ENCODE measurements at places on chromosomes 1 and 21. TPM values are rescaled to one million over a fixed set of nuclear protein-coding genes. Genes with fewer than 3 reads are reported as not detected.

DNA sequence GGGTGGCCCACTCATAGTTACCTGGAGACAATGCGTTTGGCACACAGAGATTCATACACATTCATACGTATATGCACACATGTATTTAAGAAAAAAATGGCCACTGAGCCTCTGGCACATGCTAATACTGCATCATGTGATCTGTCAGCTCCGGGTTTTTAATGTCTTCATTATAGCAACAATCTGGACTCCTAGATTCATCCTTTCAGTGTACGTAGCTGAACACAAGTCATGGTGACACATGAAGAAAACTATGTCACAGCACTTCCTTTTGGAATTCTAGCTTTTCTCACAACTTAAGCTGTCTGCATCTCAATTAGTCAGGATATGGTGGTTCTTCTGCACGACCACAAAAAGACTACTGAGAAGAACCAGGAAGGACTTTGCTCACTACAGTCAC is 24.7 kb downstream of the HSF2BP start:
- no peak overlapping the region for H3K4me3 ChIP-seq
- peak; percentile 72 for DNase-seq
- H3K36me3 ChIP-seq, result no peaks in the 10 kb centered on the region
- H3K4me1 ChIP-seq, result no peaks in the 10 kb centered on the region
- no peak overlapping the region for H3K27ac ChIP-seq
- H3K27me3 ChIP-seq, result no peaks in the 10 kb centered on the region

DNA sequence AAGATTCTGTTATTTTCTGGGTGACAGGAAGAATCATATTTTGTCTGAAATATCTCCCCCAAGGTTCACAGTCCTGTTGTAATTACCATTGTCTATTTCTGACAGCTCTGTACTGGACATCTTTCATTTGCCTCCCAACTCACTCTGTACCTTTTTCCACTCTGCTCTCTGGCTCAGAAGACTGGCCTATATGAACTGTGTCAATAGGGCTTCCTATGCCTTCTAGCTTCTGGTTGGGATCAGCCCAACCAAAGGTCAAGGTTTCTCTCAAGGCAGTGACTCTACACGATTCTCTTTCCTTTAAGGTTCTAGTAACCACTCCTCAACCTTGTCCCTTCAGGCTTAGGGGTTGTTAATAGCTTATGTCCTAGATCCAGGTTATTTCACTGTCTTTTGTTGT is 17.5 kb downstream of the KLHL12 start:
- H3K4me1 ChIP-seq, result no peaks in the 10 kb centered on the region
- no peak overlapping the region for H3K4me3 ChIP-seq
- no peak overlapping the region for H3K27ac ChIP-seq
- H3K36me3 ChIP-seq, result peaks cover 5% of the 10 kb centered on the region

DNA sequence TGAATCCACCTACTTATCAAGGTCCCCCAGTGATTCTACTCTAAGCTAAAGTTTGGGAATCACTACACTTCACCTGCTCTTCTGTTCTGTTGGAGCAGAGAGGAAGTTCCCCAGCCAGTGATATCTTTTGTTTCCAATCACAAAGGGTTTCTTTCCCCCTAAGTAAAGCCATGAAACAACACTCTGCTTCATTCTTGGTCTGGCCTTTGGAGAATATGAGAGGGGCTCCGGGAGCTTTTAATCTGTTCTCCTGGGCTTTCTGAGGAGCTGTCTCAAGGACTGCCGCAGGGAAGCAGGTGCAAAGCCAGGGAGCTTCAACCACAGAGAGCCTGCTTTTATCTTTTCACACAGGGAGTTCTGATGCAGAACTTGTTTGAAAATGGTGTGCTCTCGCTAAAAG is 10.1 kb upstream of the SLAMF9 start:
- H3K4me3 ChIP-seq, result no peak overlapping the region
- no peaks in the 10 kb centered on the region for H3K4me1 ChIP-seq
- DNase-seq, result no peak
- H3K27ac ChIP-seq, result no peak overlapping the region

DNA sequence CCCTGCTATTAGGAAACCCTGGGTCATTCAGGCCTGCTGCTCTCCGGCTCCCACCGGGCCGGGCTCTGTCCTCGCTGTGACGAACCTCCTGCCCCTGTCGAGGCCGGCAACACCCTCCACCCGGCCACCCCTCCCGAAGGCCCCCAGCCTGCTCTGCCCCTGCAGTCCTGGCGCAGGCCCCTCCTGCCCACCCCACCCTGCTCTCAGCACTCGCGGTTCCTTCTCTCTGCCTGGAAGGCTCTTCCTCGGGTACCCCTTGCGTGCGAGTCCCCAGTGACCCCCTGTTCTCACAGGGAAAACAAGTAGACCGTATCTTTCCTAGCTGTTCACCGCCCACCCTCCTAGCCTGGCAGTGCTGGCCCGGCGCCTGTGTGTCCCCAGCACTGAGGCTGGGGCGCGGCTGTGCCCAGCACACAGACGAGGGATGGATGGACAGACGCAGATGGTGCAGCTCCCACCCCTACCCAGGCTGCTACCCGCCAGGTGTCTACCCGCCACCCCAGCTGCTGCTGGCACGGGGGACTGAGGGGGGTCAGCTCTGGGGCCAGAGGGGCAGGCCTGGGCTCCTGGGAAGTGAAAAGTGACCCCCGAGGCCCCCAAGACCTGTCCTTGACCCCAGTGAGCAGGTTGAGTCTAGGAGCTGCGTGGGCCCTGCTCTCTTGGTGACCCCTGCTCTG is 3.1 kb upstream of the VWA1 start:
- H3K27ac ChIP-seq, result no peak overlapping the region
- H3K4me1 ChIP-seq, result peaks cover 29% of the 10 kb centered on the region
- no peaks in the 10 kb centered on the region for H3K27me3 ChIP-seq
- no peak for DNase-seq
- H3K4me3 ChIP-seq, result no peak overlapping the region
- H3K36me3 ChIP-seq, result no peaks in the 10 kb centered on the region

- DNase-seq, result no peak
- H3K27me3 ChIP-seq, result no peaks in the 10 kb centered on the region
- no peaks in the 10 kb centered on the region for H3K4me1 ChIP-seq
- H3K36me3 ChIP-seq, result no peaks in the 10 kb centered on the region
- no peak overlapping the region for H3K4me3 ChIP-seq
- H3K27ac ChIP-seq, result no peak overlapping the region
Measured at GRCh38 chr1:248786156-248786555, 30.6 kb upstream of the LYPD8 start.

- no peaks in the 10 kb centered on the region for H3K4me1 ChIP-seq
- H3K27me3 ChIP-seq, result no peaks in the 10 kb centered on the region
- H3K36me3 ChIP-seq, result no peaks in the 10 kb centered on the region
- no peak for DNase-seq
Measured at GRCh38 chr1:57019236-57019839, 53.5 kb upstream of the C8B start.

DNA sequence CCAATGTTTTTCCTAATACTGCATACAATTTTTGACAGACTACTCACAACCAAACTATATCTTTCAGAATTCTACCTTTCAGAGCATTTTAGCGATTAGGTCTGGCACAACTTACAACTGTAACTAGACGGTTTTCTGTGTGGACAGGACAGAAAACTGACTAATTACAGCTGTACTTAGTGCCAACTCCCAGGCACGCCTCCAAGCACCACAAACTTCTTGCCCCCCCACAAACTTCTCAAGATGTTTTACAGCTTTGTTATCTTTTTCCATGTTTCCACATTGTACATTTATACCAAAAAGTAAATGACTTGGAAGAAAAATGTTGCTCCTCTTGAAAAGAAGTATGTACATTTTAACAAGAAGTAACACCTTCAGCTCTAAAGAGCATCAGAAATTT is 13.8 kb downstream of the LYST start:
- DNase-seq, result no peak
- no peak overlapping the region for H3K4me3 ChIP-seq
- no peak overlapping the region for H3K27ac ChIP-seq
- no peaks in the 10 kb centered on the region for H3K27me3 ChIP-seq
- H3K36me3 ChIP-seq, result no peaks in the 10 kb centered on the region
- no peaks in the 10 kb centered on the region for H3K4me1 ChIP-seq

- no peaks in the 10 kb centered on the region for H3K4me1 ChIP-seq
- no peak for DNase-seq
- H3K27me3 ChIP-seq, result no peaks in the 10 kb centered on the region
- H3K27ac ChIP-seq, result no peak overlapping the region
- no peak overlapping the region for H3K4me3 ChIP-seq
Measured at GRCh38 chr1:9119745-9120144, 9.2 kb downstream of the GPR157 start.

DNA sequence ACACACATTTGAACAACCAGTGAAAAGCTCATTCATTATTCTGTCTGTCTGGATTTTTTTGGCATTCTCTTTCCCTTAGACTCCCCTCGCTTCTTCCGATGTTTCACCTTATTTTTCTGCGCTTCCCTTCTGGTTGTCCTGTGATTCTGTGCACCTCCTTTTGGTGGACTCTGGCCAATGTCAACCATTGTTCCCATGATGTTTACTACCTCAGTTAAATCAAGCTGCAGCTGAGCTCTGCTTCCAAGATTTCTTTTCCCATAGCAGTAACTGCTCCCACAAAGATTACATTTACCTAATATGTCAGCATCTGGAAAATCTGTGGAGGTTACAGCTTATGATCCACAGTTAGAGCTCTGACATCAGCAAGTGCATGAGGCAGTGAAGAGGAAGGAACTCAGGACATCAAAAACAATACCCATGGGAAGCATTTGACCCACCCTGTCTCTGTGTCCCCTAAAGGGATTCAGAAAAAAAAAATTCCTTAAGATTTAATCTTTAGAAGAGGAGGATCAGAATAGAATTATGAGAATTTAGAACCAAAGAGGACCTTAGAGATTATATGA is 69.9 kb upstream of the ADAMTS5 start:
- no peaks in the 10 kb centered on the region for H3K36me3 ChIP-seq
- no peak overlapping the region for H3K4me3 ChIP-seq
- H3K27me3 ChIP-seq, result no peaks in the 10 kb centered on the region
- H3K27ac ChIP-seq, result no peak overlapping the region
- no peaks in the 10 kb centered on the region for H3K4me1 ChIP-seq
- no peak for DNase-seq

- no peak overlapping the region for H3K4me3 ChIP-seq
- no peaks in the 10 kb centered on the region for H3K4me1 ChIP-seq
- H3K36me3 ChIP-seq, result no peaks in the 10 kb centered on the region
- DNase-seq, result no peak
- H3K27ac ChIP-seq, result no peak overlapping the region
Measured at GRCh38 chr21:36535618-36536241, 55.8 kb upstream of the CLDN14 start.

GRCh38 chr1:171850651-171851350 is 9.5 kb downstream of the DNM3 start:
- no peaks in the 10 kb centered on the region for H3K4me1 ChIP-seq
- H3K27ac ChIP-seq, result no peak overlapping the region
- no peak for DNase-seq
- no peaks in the 10 kb centered on the region for H3K36me3 ChIP-seq
- no peaks in the 10 kb centered on the region for H3K27me3 ChIP-seq

DNA sequence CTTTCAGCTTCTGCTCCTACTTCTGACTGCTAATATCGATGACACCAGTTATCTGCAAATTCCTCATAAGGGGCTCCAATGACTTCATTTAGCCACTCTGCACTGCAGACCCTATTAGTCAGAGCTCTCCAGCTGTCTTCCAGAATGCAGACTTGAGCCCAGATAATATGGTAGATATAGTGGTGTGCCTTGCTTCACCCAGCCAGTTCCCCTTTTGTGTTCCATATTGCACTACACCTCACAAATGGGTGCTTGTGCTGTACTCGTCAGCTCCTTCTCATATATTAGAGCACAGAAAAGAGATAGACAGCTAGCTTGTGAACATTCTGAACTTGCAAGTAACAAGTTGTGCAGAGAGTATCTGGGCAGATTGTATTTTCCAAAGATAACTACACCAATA is 23.7 kb upstream of the COG2 start:
- no peak for DNase-seq
- H3K27ac ChIP-seq, result no peak overlapping the region
- H3K4me1 ChIP-seq, result no peaks in the 10 kb centered on the region
- no peaks in the 10 kb centered on the region for H3K27me3 ChIP-seq
- H3K36me3 ChIP-seq, result no peaks in the 10 kb centered on the region

DNA sequence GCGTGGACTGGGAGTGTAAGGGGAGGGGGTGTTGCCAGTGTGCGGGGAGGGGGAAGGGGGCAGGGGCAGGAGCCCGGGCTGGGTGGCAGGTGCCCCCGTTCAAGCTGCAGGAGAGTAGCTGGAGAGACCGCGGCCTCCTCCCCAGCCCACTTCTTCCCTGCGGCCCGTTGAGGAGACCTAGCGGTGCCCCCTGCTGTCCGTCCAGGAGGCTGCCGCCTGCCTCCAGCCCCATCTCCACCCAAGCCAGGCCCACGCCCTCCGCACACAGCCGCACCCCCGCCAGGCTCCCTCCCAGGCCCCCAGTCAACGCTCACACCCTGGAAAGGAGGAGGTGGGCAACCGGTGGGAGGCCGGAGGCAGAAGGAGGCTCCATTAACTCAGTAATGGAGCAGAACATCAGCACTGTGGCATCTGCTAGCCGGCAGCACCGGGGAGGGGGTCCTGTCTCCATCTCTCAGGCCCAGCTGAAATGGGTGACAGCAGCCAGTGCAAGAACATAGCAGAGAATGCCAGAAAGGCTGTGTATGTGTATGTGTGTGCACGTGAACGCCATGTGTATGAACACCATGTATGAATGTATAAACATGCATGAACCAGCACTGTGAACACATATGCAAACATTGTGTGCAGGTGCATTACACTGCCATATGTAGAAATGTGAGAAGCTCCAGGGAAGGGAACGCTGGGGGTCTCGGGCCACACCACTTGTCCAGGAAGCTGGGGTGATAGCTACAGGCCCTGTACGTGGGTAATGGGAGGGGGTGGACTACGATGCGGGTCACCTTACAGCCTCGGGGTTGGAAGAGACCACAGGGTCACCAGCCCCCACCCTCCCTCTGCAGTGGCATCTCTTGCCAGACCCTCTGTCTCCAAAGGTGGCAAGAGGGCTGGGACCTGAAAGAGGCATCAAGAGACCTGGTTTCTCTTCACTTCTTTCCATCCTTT is 84.6 kb downstream of the SYT2 start:
- H3K4me3 ChIP-seq, result no peak overlapping the region
- H3K36me3 ChIP-seq, result no peaks in the 10 kb centered on the region
- no peaks in the 10 kb centered on the region for H3K27me3 ChIP-seq
- peaks cover 8% of the 10 kb centered on the region for H3K4me1 ChIP-seq

Gene EDARADD
- not detected for total RNA-seq

Gene LCK
- total RNA-seq, result not detected

Gene PTPN22
- 0.33 TPM for total RNA-seq

Gene TMEM200B
- 17.7 TPM for total RNA-seq

Gene FCRL1
- not detected for total RNA-seq
